ENCODE measurements at places on chromosomes 16 and 17.
A peak's percentile ranks its signal among the peaks of the same experiment; 100 is the strongest.

- peak; percentile 9 for DNase-seq
These were observed 39.2 kb downstream of the FTO start for GRCh38 chr16:53743149-53743566.

- no peak for DNase-seq
These were observed 12.4 kb downstream of the STX1B start for GRCh38 chr16:30997725-30998711.

GRCh38 chr17:38320482-38320881 lies 23.3 kb downstream of the GPR179 start:
- no peak for DNase-seq

DNA sequence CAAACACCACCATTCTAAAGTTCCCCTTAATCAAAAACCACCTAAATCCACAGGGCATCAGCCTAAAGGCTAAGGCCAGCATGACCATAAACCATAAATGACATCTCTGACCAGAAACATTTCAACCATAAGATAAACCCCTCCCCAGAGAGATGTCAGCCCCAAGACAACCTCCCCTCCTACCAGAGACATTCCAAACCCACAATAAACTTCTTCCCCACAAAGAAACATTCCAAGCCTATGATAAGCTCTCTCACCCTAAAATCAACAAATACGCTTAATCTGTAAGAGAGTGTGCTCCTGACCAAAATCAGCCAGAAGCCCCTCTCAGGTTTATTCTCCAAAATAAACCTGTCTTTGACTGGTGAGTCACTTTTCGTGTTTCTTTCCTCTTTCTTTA lies 54.8 kb downstream of the SLFN5 start:
- DNase-seq = no peak

GRCh38 chr16:74034200-74034599 lies 262.4 kb upstream of the PSMD7 start:
- no peak for DNase-seq

- no peak for DNase-seq
These were observed 3.2 kb downstream of the MPV17L start for GRCh38 chr16:15398618-15399316.

- DNase-seq = no peak
These were observed 35.3 kb upstream of the CRHR1 start for GRCh38 chr17:45748731-45749310.

DNA sequence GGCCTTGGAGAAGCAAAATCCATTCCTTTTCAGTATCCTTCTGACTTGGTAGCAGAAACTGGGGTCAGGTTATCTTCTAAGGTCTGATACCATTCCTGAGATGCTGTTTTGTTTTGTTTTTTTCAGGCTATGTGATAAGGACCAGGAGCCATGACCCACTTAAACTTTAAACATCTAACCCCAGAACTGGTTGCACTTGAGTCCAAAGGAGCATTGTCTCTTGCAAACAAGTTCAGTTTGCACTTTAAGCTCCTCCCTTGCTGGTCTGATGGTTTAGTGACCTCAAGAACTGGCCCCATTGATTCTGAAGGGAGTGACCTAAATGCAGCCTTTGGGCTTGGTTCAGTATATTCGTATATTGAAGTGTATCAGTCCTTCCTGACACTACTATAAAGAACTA lies 75.2 kb downstream of the ERCC4 start:
- DNase-seq = no peak

DNA sequence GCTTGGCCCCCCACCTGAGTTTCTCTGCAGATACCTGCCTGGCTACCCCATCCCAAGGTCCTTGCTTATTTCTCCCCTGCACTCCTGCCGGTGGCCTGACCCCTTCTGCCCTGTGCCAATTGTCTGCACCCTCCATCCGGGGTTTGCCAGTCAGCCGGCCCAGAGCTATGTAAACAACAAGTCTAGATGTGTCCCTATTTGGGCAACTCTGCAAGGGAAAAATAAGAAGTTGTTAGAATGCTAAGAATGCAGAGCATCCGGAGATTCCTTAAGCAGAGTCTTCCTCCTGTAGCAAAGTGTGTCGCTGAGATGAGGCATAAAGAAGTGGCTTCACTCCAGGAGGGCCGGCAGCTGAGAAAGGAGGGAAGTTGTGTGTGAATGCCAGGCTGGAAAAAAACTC lies 46.6 kb downstream of the RGS9 start:
- no peak for DNase-seq

GRCh38 chr16:59210955-59211541 lies 476.9 kb upstream of the GOT2 start:
- no peak for DNase-seq
